ENCODE measurements at places on chromosomes 7 and 10. TPM values are rescaled to one million over a fixed set of nuclear protein-coding genes. Genes with fewer than 3 reads are reported as not detected.

Gene CYP26C1
- not detected for total RNA-seq

Gene UTF1
- not detected for total RNA-seq

Gene PEX1
- 6.5 TPM for total RNA-seq

Gene UNC5B
- total RNA-seq, result 1.5 TPM

Gene TMEM176A
- not detected for total RNA-seq

Gene PRSS37
- not detected for total RNA-seq

Gene IRF5
- total RNA-seq, result 13.4 TPM

Gene ZPBP
- total RNA-seq, result not detected

Gene HOXA7
- total RNA-seq, result 5.1 TPM
